ENCODE measurements at places on chromosomes 1 and 21. TPM values are rescaled to one million over a fixed set of nuclear protein-coding genes. Genes with fewer than 3 reads are reported as not detected.

The CYP4Z1 gene
- 0.06 TPM for polyA plus RNA-seq

The DCST2 gene
- polyA plus RNA-seq, result 18.6 TPM

The NTRK1 gene
- 0.10 TPM for polyA plus RNA-seq

The NEGR1 gene
- polyA plus RNA-seq, result 1.7 TPM

The EXO1 gene
- not detected for polyA plus RNA-seq

DNA sequence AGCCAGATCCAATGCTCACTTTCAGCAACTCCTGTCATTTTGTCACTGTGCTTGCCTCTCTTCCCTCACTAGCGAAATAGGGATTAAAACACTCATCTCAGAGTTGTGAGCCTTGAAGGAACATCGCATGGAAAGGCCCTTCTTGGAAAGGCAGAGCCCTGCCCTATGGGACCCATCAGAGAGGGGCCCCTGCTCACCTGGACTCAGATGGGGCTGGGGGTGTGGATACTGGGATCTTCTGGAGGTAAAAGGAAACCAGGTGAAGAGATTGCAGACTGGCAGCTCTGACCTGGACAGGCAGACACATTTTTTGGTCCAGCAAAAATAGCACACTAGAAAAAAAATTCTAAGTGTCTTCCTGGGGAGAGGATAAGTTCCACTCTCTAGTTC is 54.2 kb upstream of the EPS8L3 start:
- H3K36me3 ChIP-seq, result no peaks in the 10 kb centered on the region
- H3K27ac ChIP-seq, result no peak overlapping the region
- H3K4me3 ChIP-seq, result no peak overlapping the region
- H3K4me1 ChIP-seq, result peaks cover 3% of the 10 kb centered on the region
- no peak for DNase-seq
- H3K27me3 ChIP-seq, result no peaks in the 10 kb centered on the region

DNA sequence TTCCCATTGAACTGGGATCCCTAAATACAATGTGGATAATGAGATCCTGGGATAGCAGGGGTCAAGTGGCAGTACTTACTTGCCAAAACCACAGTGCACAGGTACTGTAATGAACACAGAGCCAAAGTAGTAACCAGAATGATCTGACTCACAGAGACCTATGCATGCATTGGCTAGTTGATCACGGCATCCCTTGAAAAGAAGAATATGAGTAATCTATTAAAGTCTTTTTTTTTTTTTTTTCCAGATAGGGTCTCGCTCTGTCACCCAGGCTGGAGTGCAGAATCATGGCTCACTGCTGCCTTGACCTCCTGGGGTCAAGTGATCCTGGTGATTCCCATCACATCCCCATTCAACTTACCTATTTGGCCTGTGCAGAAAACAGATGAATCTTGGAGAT is 29.4 kb upstream of the EIF4G3 start:
- no peak overlapping the region for H3K4me3 ChIP-seq
- H3K36me3 ChIP-seq, result no peaks in the 10 kb centered on the region
- no peaks in the 10 kb centered on the region for H3K4me1 ChIP-seq
- no peak overlapping the region for H3K27ac ChIP-seq
- DNase-seq, result no peak
- no peaks in the 10 kb centered on the region for H3K27me3 ChIP-seq

- DNase-seq, result no peak
- no peaks in the 10 kb centered on the region for H3K36me3 ChIP-seq
- no peak overlapping the region for H3K27ac ChIP-seq
- H3K4me3 ChIP-seq, result no peak overlapping the region
These were observed 126.4 kb downstream of the TENT5C start for GRCh38 chr1:117732065-117732797.

DNA sequence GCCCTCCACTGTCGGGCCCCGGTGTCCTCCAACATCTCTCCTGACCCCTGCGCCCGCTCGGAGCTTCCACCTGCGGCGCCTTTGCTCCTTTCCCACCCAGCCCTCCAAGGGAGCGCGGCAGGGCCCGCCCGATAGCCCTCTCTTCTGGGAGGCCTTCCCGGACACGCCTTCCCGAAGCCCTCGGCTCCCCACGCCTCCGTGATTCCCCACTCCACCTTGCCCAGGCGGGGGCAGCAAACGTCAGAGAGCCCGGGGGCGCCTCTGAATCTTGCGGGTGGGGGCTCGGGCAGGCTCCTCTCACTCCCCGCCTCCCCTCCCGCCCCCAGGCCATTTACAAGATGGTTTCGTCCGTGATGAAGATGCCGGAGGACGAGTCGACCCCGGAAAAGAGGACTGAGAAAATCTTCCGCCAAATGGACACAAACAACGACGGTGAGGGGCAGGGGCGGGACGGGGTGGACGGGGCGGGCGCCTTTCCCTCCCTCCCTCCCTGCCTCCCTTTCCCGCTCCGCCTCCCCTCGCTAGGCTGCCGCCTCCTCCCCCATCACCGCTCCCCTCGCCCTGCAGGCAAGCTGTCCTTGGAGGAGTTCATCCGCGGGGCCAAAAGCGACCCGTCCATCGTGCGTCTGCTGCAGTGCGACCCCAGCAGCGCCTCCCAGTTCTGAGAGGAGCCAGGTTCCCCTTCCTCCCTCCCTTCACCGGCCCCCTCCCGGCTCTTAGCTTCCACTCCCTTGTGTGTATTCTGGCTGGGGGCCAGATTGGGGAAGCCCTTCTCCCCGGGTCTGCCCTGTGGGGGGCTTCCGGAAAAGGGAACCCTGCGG is 7.1 kb downstream of the HPCA start:
- no peak overlapping the region for H3K4me3 ChIP-seq
- peaks cover 11% of the 10 kb centered on the region for H3K4me1 ChIP-seq
- H3K27ac ChIP-seq, result peak overlapping the region; percentile 2
- peaks cover 30% of the 10 kb centered on the region for H3K27me3 ChIP-seq

DNA sequence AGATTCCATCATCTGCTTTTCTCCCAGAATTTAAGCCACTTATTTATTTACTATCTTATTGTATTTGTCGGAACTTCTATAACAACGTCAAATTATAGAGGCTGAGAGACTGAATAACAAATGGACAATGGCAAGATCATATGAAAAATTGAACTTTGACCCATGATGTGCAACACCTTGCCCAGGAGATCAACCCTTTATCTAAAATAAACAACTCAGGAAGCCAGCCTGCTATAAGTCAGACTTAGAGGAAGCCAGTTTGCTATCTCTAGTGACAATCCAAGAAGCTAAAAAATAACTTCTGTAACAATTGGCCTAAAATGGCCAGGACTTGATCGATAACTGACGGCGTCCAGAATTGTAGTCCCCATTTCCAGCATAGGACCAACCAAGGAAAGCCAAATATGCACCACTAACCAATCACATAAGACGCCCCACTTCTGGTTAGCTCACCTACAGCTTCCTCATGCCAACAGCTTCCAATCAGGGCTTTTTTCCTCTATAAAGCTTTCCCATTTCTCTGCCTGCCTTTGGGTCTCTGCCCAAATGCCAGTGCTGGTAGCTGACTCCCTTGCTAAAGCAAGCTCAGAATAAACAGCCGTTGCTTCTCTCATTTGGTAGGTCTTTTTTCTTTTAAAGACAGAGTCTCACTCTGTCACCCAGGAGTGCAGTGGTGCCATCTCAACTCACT is 28.5 kb downstream of the ANP32E start:
- H3K4me3 ChIP-seq, result no peak overlapping the region
- H3K4me1 ChIP-seq, result peaks cover 3% of the 10 kb centered on the region
- H3K27ac ChIP-seq, result no peak overlapping the region
- H3K36me3 ChIP-seq, result no peaks in the 10 kb centered on the region
- DNase-seq, result peak; percentile 68
- H3K27me3 ChIP-seq, result no peaks in the 10 kb centered on the region

DNA sequence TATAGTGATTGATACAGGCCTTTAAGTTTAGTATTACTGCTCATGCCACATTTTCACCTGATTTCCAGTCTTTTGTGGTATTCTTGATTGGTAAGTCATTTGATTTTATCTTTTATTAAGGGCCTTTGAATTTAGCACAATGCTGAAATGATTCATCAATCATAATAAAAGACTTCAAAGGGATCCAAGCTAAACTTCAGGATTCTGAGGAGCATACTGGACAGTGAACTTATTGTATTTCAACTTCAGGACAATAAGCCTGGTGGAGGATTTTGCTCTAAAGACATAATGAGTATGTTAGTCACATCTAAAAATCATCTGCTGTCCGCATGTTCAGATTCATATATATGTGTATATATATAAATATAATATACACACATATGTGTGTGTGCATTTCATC is 233.3 kb downstream of the SETD4 start:
- no peaks in the 10 kb centered on the region for H3K4me1 ChIP-seq
- no peak for DNase-seq
- no peaks in the 10 kb centered on the region for H3K36me3 ChIP-seq
- no peak overlapping the region for H3K4me3 ChIP-seq

DNA sequence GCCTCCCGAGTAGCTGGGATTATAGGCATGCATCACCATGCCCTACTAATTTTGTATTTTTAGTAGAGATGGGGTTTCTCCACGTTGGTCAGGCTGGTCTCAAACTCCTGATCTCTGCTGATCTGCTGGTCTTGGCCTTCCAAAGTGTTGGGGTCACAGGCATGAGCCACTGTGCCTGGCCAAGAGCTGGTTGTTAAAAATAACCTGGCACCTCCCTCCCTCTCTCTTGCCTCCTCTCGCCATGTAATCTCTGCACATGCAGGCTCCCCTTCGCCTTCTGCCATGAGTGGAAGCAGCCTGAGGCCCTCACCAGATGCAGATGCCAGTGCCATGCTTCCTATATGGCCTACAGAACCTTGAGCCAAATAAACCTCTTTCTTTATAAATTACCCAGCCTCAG is 74.7 kb upstream of the TLR5 start:
- no peak overlapping the region for H3K27ac ChIP-seq
- H3K4me1 ChIP-seq, result no peaks in the 10 kb centered on the region
- H3K27me3 ChIP-seq, result no peaks in the 10 kb centered on the region
- DNase-seq, result no peak
- no peak overlapping the region for H3K4me3 ChIP-seq

- no peak for DNase-seq
- no peak overlapping the region for H3K4me3 ChIP-seq
- no peaks in the 10 kb centered on the region for H3K27me3 ChIP-seq
These were observed 516.3 kb upstream of the BEND5 start for GRCh38 chr1:49293016-49293415.
